ENCODE measurements at places on chromosomes 11 and 22.

GRCh38 chr11:29282088-29282487 is 734.7 kb downstream of the KCNA4 start:
- no peak for DNase-seq

DNA sequence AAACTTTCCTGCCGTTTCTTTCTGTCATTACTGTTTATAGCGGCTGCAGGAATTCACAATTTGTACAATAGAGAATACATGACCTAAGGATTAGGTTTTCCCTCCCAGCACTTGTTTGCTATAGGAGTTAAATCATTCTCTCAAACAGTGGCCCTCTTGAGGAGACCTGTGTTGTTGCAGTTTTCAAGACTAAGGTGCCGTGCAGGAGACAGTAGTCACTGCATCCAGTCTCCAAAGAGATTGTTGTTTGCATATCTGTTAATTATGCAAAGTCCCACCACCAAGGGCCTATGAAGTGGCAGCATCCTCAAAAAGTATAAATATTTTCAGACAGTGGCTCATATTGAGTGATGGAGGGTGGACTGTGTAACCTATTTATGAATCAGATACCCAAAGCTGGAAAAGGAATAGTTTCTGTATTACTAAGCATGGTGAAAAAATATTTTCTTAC is 2.3 kb downstream of the PRSS23 start:
- DNase-seq: no peak

- no peak for DNase-seq
Measured at GRCh38 chr22:37387793-37388192, 39.5 kb downstream of the ELFN2 start.

GRCh38 chr11:129853518-129854231 is 38.0 kb downstream of the TMEM45B start:
- DNase-seq: peak; percentile 79

DNA sequence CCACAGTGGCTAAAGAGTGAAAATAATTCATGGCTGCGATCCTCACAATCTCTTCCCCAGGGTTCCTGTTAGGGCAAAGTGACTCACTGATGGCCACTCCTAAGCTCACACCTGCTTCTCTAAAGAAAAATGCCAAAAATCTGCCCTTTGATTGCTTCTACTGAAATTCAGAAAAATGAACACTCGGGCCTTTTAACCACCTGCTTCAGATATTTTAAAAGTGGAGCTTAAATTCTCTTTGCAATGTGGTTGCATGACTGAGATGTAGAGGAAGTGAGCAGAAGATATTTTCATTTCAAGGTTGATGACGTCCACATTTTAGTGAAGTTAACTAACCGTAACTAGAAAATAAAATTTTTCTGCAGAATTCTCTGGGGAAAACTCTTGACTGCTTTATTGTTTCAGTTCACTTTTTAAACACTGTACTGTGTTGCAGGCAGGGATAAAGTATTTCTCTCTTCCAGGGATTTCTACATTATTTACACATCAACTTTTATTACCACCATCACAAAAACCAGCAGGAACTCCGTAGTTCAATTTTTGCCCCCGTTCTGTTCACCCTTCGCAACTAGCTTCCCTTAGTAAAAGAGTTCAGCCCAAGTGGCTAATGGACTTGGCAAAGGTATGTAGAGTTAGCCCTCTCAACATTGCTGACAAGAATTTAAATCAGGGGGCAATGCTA is 8.5 kb downstream of the RAB30 start:
- no peak for DNase-seq

- no peak for DNase-seq
Measured at GRCh38 chr11:120249279-120250262, 9.6 kb downstream of the POU2F3 start.

- DNase-seq: no peak
Measured at GRCh38 chr11:119094816-119095065, 6.9 kb downstream of the DPAGT1 start.

- DNase-seq: no peak
Measured at GRCh38 chr11:126888115-126888712, 112.4 kb downstream of the KIRREL3 start.
